Fibroblast of villous mesenchyme (primary cell): ENCODE measurements at places on chromosomes 6 and 20. TPM values are rescaled to one million over a fixed set of nuclear protein-coding genes. Genes with fewer than 3 reads are reported as not detected.

The TOP1 gene
- total RNA-seq, result 10.3 and 19.9 TPM in 2 replicates

The CFAP61 gene
- total RNA-seq, result 0.43 TPM in 1 of 2 replicates, not detected in the other

The TPD52L2 gene
- total RNA-seq, result 103 and 115 TPM in 2 replicates

The CDC5L gene
- total RNA-seq, result 17.7 and 24.2 TPM in 2 replicates

The DEFB113 gene
- not detected in 2 replicates for total RNA-seq

The MAS1 gene
- not detected in 2 replicates for total RNA-seq

The KIF25 gene
- total RNA-seq, result under 0.01 TPM in 1 of 2 replicates, not detected in the other

GRCh38 chr20:1434571-1435336 lies 31.9 kb downstream of the NSFL1C start:
- DNase-seq, result peak; percentile 97

DNA sequence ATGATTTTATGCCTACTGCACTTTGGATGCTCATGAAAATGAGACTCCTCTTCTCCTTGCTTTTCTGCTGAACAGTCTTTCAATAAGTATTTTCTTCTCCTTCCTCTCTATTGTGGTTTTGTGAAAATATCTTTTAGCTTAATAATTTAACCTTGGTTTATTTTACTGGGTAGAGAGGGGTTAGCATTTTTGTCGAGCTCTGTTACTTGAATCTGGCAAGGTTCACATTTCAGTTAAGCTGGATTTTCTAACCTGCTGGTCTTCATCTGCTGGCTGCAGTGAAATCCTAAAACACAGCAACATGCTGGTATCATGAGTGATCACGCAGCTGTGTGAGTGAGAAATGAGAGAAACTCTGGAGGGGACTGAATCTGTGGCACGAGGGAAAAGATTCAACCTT lies 222.7 kb upstream of the NOX3 start:
- DNase-seq, result no peak

DNA sequence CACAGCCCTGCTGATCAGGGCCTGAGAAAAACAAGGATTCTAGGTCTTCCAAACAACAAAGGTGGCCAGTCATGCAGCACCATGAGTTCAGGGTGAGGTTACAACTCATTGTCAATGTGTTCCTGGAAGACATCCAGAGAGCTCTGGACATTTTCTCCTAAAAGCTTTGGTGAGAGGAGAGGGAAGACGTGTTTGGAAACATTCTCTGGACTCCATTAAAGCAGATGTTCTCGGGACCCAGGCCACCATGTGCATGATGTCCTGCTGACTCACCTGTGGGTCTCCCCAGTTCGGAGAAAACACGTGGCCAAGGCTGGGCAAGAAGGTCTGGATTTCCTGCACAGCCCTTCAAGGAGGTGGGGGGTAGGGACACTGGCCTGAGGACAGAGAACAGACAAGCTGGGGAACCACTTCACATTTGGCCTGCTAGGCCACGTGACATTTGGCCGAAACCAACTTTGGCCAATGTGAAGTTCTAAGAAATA lies 61.6 kb downstream of the KCNB1 start:
- DNase-seq, result no peak

GRCh38 chr20:57498425-57499400 lies 26.2 kb downstream of the CTCFL start:
- DNase-seq, result peak; percentile 3

GRCh38 chr6:7204726-7205125 lies 97.0 kb downstream of the RREB1 start:
- peak; percentile 21 for DNase-seq

DNA sequence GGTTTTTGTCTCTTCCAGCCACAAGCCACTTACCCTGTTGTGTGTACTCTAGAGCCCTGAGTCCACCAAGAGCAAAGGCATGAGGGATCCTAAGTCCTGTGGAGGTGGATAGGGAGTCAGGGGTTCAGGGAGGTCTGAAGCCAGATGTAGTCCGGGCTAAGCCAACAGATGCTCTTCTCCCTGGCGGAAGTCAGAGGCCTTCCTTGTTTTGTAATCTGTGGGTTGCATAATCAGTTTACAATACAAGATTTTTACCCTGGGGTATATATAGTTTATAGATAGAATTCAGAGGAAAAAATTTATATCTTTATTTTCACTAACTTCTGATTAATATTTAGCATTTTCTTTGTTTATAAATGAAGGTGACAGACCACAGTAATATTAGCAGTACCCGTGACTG lies 9.2 kb downstream of the LAMP5 start:
- no peak for DNase-seq

DNA sequence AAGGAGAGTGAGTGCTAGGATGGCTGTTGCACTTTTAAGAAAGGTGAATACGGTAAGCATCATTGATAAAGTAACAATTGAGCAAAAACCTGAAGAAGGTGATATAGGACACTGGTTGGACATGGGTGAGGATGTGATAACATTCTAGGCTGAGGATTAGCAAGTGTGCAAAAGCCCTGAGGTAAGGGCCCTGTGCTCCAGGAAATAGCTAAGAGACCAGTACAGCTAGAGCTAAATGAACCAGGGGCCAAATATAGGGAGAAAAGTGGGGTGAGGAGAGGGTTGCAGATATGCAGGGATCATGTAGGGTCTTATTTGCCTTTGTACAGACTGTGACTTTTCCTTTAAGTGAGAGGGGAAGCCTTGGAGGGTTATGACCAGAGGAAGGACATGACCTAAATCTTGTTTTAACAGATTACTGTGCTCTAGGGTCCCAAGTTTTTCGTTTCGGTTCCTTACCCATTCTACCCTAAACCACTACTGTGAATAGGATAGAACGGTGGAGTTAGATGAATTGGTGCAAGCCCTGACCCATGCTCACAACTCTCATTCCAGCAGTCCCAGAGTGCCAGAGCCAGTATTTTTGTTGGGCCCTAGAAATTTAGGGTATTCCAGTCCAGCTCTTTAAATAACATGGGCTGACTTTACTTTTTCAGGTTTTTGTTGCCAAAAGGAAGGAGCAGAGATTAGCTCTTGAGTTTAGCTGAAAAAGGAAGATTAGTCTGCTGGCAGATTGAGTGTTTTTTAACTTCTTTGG lies 10.7 kb downstream of the MAPK14 start:
- DNase-seq, result no peak

GRCh38 chr6:19705606-19706005 lies 131.6 kb upstream of the ID4 start:
- DNase-seq, result no peak

- peak; percentile 80 for DNase-seq
These were observed 73.5 kb downstream of the ARMC2 start for GRCh38 chr6:108921547-108922361.

GRCh38 chr6:1971612-1972011 lies 273.8 kb downstream of the GMDS start:
- no peak for DNase-seq

DNA sequence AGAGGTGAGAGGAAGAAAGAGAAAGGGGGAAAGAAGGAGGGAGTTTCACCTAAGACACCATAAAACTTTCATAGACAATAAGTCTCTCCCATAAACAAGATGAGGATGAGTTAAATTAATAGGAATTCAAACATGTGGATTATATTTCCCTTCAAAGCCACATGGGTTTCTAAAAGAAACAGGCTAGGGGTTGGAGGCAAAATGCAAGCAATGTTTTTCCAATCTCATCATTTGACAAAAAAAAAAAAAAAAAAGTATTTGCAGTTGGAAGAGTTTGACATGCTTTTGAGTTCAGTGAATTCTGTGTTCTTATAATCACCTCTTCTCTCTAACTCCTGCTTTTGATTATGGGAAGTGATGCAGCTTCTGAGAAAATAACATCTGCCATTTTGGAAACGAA lies 286.5 kb upstream of the PRND start:
- peak; percentile 55 for DNase-seq

GRCh38 chr6:134295953-134296553 lies 21.9 kb downstream of the SGK1 start:
- DNase-seq, result peak; percentile 100

DNA sequence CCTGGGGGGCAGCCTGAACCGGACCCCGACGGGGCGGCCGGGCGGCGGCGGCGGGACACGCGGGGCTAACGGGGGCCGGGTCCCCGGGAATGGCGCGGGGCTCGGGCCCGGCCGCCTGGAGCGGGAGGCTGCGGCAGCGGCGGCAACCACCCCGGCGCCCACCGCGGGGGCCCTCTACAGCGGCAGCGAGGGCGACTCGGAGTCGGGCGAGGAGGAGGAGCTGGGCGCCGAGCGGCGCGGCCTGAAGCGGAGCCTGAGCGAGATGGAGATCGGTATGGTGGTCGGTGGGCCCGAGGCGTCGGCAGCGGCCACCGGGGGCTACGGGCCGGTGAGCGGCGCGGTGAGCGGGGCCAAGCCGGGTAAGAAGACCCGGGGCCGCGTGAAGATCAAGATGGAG lies 636 bp downstream of the SRF start:
- no peak for DNase-seq

- DNase-seq, result no peak
These were observed 12.5 kb upstream of the R3HDML start for GRCh38 chr20:44324343-44324742.

DNA sequence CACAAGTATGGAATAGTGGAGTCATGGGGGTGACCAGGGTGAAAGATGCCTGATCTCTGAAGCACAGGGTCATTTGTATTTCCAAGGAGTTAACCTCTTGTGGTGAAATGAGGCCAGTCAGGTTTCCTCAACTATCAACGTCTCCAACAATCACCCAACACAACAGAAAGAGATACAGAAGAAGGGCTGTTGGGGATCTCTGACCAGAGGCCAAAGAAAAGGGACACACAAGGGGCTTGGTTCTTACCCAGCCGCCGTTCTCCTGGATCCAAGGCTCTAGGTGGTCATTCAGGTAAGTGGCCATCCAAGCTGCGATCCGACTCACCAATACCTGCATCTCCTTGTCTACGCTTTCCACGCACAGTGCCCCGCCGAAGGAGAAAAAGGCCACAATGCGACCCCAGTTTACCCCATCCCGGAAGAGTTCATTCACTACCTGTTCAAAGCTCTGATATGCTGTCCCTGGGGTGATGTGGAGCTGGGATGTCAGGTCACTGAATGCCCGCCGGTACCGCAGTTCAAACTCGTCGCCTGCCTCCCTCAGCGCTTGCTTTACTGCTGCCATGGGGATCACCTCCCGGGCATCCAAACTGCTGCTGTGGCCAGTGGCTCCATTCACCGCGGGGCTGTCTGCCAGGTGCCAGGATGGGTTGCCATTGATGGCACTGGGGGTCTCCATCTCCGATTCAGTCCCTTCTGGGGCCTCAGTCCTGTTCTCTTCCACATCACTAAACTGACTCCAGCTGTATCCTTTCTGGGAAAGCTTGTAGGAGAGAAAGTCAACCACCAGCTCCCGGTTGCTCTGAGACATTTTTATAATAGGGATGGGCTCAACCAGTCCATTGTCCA lies 1.0 kb downstream of the BCL2L1 start:
- no peak for DNase-seq

DNA sequence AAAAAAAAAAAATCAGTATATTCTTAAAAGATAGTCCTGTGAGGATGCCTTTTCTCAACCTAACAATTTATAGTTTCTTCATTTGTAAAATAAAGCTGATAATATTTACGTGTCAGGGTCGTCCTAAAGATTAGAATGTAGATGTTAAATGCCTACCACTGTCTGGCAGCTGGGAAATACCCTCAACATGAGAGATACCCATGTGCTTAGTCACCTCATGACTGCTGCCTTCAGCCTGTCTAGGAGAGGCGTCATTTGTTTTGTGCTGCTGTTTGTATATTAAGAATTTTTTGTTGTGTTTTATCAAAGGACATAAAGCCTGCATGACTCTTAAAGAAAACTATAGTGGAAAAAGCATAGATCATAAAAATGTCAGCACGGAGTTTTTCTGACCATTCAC lies 9.5 kb downstream of the FAM120B start:
- DNase-seq, result no peak

DNA sequence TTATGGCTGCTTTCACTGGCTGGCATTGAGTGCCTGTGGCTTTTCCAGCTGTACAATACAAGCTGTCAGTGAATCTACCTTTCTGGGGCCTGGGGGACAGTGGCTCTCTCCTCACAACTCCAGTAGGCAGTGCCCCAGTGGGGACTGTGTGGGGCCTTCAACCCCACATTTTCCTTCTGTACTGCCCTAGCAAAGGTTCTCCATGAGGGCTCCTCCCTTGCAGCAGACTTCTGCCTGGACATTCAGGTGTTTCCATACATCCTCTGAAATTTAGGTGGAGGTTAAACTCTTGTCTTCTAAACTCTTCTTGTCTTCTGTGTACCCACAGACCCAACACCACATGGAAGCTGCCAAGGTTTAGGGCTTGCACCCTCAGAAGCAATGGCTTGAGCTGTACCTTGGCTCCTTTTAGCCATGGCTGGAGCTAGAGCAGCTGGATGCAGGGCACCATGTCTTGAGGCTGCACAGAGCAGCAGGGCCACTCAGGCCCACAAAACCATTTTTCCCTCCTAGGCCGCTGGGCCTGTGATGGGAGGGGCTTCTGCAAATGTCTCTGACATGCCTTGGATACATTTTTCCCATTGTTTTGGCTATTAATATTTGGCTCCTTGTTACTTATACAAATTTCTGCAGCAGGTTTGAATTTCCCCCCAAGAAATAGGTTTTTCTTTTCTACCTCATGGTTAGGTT lies 9.6 kb downstream of the PEX7 start:
- no peak for DNase-seq

DNA sequence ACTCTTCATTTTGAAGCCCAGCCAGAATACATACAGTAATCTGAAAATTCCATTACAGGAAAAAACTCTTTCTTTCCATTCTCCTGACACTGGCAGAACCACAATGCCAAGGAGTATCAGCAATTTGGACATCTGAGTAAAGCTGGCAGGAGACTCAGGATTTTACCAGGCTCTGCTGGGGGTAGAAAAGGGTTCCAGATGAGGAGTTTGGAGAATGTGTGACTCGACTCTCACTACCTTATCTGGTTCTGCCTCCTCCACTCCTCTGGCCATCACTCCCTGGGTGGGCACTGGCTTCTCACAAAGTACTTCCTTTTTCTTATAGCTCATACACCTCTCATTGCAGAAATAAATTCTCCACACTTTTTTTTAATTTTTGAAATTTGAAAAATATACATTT lies 10.6 kb upstream of the WFDC8 start:
- DNase-seq, result no peak

DNA sequence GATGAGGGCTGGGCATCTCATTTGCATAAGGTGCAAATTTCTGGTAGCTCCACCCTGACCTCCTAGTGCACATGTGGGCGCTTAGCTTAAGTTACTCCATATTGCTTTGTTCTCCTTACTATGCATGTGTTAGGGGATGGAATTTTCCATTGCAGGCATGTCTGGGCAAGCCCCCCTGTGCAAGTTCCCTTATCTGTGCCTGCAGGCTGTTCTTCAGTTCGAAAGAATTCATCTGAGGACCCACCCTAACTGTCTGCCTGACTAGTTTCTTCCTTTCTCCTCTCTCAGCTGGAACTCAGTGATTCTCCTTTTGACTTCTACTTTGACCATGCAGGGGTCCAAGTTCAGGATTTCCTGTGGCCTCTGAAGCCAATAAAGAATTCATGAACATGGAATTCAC lies 30.2 kb downstream of the CCDC170 start:
- DNase-seq, result no peak

DNA sequence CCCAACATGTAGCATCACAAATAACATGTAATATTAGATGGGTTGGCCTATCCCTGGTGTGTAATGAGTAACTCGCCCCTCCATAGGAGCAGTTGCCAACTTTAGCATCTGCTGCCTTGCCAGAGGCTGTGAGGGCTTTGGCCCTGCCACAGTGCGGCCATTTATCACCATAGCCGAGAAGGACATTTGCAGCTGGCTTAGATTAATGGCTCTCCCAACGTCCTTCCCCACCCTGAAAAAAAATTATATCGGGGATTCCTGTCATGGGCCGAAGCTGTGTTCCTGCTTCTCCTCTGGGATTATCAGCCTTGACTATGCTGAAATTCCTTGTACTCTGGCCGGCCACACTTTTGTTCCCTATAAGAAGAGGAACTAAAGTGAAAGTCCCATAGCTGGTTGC lies 7.6 kb upstream of the ADIG start:
- no peak for DNase-seq

GRCh38 chr6:167401525-167402194 lies 76.8 kb downstream of the TTLL2 start:
- no peak for DNase-seq

GRCh38 chr20:37657924-37658804 lies 35.7 kb upstream of the CTNNBL1 start:
- no peak for DNase-seq
